ENCODE measurements at places on chromosomes 12 and 14.

- DNase-seq: no peak
Observed at GRCh38 chr14:34692348-34692747, 22.0 kb downstream of the CFL2 start.

- DNase-seq: peak; percentile 54
Observed at GRCh38 chr12:48813465-48814261, 4.6 kb upstream of the CACNB3 start.

GRCh38 chr12:3603576-3603975 lies 112.6 kb downstream of the PRMT8 start:
- no peak for DNase-seq

- DNase-seq: no peak
Observed at GRCh38 chr12:12564911-12565310, 2.2 kb upstream of the DUSP16 start.

GRCh38 chr14:35242599-35243311 lies 49.4 kb upstream of the PSMA6 start:
- DNase-seq: no peak

DNA sequence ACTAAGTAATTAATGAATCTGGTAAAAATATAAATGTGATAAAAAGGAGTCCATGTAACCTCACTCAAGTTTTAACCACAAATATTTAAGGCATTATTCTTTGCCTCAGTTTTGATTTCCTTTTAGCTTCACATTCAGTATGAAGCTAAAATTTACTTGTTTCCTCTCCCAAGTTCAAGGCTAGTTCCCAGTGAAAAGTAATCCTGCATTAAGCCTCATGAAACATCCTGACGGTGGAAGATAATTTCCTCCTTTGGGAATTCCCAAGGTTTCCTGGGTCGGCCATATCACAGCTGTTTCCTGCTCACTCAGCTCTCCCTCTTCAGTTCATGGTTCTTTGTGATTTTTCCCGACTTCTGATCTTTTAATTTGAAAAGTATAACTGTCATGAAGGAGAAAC lies 1256.8 kb upstream of the FLRT2 start:
- peak; percentile 32 for DNase-seq

- DNase-seq: peak; percentile 95
Observed at GRCh38 chr12:54935235-54935951, 49.2 kb downstream of the TESPA1 start.

- peak; percentile 35 for DNase-seq
Observed at GRCh38 chr12:124321040-124321481, 26.2 kb downstream of the RFLNA start.

GRCh38 chr12:95351748-95352147 lies 122.2 kb upstream of the METAP2 start:
- DNase-seq: no peak

- DNase-seq: no peak
Observed at GRCh38 chr12:46686267-46686942, 139.4 kb downstream of the SLC38A4 start.

DNA sequence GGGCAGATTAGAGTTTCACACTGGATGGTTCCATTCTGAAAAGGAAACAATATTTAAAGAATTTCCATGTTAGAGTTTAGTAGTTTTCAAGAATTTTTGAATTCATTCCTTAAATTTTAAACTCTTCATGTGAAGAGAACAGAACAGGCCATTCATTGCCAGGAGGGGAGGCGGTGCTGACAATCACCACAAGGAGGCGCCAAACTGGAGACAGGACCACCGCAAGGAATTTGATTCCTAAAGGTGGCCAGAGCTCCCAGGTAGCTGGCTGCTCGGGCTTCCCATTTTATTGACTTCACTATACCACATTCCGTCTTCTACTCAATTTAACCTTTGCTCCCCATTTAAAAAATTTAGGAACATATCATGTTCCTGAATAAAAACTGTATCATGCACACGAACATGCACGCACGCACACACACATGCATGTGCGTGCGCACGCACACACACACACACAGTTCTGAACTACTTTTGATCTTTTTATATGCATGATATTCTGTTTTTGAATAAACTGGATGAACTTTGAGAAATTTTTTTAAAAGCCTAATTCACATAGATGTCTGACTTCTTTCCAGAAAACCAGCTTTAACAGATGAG lies 101.2 kb downstream of the NELL2 start:
- peak; percentile 4 for DNase-seq

DNA sequence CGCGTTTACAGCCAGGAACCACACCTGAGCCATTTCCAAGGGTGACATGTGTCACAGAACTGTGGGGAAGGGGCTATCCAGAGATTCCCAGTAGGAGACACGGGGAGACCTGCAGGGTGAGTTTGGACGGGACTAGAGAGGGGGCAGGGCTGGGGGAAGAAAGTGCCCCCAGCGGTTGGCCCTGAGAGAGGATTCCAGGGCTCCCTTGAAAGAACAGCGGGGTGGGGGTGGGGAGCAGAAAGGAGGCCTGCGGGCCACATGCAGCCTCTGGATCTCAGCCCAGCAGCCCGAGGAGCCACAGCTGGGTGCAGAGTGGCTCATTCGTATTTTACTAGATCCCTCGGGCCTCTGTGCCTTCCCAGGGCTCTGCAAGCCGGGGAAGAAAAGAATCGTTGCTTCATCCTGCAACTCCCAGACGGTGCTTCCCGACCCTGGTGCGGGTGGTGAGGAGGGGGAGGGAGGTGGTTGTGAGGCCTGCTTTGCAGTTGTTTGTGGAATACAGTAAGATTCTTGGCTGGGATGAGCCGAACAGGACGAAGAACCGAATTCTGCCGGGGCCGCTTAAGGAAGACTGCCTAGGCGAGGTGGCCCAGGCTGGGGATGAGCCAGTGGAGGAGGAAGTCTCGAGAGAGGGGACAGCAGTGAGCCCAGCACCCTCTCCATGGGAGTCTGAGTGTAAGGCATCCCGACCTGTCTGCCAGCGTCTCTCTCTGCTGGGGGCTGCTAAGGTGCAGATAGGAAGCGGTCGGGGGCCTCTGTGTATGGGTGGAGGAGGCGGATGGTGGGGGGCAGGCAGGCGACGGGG lies 36.1 kb upstream of the ANKRD9 start:
- DNase-seq: peak; percentile 38

GRCh38 chr14:41051801-41052200 lies 554.9 kb upstream of the LRFN5 start:
- DNase-seq: no peak

DNA sequence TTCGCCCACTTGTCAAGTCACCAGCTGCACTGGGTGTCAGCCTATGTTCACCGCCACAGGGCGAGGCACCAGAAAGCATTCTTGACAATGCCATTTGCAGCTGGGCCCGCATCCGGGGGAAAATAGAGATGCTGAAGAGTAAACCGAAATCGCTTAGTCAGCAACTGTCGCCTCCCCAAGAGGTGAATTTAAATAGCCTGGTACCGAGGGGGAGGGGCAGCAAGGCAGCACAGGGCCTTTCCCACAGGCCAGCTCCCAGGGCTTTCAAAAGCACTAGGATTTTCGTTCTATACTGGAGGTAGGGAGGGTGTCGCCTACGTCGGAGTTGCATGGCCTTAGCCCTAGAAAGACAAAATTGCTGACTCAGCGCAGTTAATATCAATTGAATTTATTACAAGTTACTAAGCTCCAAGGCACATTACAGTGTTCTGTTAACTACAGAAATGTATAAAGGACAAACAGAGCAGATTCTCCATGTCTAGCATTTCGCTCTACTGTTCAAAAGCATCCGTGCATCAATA lies 4.3 kb downstream of the IRF2BPL start:
- DNase-seq: peak; percentile 45

GRCh38 chr12:70576341-70577282 lies 60.6 kb downstream of the PTPRB start:
- peak; percentile 82 for DNase-seq

DNA sequence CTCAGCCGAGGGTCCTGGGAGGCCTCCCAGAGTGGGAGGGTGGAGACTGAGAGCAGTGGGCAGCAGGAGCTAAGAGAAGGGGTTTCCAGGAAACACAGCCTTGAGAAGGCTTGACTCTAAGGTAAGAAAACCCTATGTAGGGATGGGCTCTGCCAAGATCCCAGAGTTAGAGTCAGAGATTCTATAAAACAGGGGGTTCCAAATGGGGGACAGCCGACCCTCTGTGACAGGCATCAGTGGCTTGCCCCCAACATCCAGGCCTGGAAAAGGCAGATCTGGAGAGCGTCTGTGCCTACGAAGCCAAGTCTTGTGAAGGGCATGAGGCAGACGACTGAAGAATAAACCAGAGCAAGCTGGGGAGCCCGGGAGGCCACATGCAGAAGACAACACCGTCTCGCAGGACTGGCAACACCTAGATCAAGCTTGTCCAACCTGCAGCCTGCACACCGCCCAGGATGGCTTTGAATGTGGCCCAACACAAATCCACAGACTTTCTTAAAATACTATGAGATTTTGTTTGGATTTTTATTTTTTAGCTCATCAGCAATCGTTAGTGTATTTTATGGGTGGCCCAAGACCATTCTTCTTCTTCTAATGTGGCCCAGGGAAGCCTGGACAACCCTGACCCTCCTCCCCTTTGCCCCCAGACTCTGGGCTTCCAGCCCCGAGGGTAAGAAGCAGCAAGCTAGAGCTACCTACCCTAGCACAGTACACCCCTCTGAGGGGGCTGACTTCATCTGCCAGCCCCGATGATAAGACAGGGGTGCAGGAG lies 42.1 kb downstream of the PRMT8 start:
- no peak for DNase-seq

GRCh38 chr12:95701275-95701674 lies 89.3 kb downstream of the NTN4 start:
- peak; percentile 3 for DNase-seq

GRCh38 chr12:28489246-28489645 lies 299.0 kb downstream of the CCDC91 start:
- DNase-seq: peak; percentile 62

- DNase-seq: peak; percentile 25
Observed at GRCh38 chr14:92040431-92041051, 682 bp upstream of the TRIP11 start.

GRCh38 chr14:94612580-94613554 lies 676 bp downstream of the SERPINA3 start:
- no peak for DNase-seq

- no peak for DNase-seq
Observed at GRCh38 chr14:52175982-52176502, 91.5 kb upstream of the PTGDR start.

- no peak for DNase-seq
Observed at GRCh38 chr14:98167705-98168104, 1104.3 kb downstream of the BCL11B start.

- no peak for DNase-seq
Observed at GRCh38 chr12:75658286-75658685, 146.9 kb upstream of the KRR1 start.

GRCh38 chr12:56931474-56931978 lies 2.7 kb downstream of the SDR9C7 start:
- DNase-seq: peak; percentile 83

- DNase-seq: peak; percentile 59
Observed at GRCh38 chr14:51095854-51096823, 1.2 kb upstream of the TRIM9 start.

DNA sequence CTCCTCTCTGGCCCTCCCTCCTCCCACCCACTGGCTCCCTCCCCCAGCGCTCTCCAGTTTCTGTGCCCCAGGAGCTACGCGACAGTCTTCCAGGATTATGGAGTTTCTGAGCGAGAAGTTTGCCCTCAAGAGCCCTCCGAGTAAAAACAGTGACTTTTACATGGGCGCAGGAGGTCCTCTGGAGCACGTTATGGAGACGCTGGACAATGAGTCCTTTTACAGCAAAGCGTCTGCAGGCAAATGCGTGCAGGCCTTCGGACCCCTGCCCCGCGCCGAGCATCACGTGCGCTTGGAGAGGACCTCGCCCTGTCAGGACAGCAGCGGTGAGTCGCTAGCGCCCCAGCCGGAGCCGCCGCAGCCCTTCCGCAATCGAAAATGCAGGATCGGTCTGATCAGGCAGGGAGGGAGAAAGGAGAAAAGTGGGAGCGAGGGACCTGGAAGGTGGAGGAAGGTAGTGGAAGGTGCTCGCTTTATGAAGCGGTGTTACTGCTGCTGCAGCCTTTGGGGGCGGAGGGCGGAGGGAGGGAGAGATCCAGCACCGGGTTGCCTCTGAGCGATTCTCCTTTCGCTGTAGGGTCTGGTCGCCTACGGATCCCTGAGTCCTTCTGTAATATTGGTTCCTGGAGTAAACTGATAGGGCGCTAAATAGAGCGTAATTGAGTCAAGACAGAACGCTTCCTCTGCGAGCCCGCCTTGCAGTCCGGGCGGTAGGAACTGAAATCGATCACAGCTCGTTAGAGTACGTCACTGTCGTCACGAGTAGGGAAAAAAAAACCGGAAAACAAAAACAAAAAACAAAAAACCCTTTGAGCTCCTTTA lies at the start of gene ALX1:
TSS of gene ALX1 (plus strand) at position 56 of the 819 bp plus-strand sequence. CDS start at position 98, 42 bp downstream.
- DNase-seq: peak; percentile 40

GRCh38 chr14:31025367-31026076 lies at the start of gene AP4S1:
AP4S1 (plus strand) TSS chr14:31025649; CDS start chr14:31066197, 40,548 bp downstream.
- no peak for DNase-seq

- DNase-seq: no peak
Observed at GRCh38 chr14:22489244-22489545, 99.8 kb downstream of the DAD1 start.

GRCh38 chr12:62694632-62695031 lies 228.0 kb downstream of the MON2 start:
- no peak for DNase-seq

GRCh38 chr14:50037852-50038251 lies 78.5 kb downstream of the VCPKMT start:
- DNase-seq: no peak

DNA sequence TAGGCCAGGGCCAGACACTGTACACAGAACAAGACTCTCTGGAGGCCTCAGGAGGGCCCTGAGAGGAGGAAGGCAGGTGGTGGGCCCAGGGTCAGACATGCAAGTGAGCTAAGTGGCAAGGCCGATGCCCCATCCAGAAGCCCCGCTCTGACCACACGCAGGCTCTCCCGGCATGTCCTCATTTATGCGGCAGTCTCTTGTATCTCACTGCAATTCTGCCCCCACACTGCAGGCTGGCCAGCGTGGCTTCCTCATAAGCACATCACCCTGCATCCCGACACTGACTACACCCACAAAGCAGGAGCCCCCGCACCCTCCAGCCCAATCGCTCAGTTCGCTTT lies 17.5 kb downstream of the SSH1 start:
- DNase-seq: peak; percentile 50

DNA sequence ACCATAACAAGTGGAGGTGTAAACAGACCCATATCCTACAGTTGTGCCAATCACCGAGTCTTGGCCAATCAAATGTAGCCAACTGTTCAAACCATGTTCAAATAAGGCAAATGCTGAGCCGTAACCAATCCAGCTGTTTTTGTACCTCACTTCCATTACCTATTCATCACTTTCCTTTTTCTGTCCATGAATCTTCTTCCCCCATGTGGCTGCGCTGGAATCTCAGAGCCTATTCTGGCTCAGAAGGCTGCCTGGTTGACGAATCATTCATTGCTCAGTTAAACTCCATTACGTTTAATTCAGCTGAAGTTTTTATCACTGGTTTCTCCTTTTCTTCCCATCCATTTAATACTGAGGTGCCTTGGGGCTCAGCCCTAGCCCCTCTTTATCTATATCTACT lies 71.1 kb downstream of the TBC1D30 start:
- peak; percentile 34 for DNase-seq
